ENCODE measurements at places on chromosomes 13 and 19.

- DNase-seq, result no peak
These were observed 3.6 kb upstream of the A1BG start for GRCh38 chr19:58356766-58357480.

DNA sequence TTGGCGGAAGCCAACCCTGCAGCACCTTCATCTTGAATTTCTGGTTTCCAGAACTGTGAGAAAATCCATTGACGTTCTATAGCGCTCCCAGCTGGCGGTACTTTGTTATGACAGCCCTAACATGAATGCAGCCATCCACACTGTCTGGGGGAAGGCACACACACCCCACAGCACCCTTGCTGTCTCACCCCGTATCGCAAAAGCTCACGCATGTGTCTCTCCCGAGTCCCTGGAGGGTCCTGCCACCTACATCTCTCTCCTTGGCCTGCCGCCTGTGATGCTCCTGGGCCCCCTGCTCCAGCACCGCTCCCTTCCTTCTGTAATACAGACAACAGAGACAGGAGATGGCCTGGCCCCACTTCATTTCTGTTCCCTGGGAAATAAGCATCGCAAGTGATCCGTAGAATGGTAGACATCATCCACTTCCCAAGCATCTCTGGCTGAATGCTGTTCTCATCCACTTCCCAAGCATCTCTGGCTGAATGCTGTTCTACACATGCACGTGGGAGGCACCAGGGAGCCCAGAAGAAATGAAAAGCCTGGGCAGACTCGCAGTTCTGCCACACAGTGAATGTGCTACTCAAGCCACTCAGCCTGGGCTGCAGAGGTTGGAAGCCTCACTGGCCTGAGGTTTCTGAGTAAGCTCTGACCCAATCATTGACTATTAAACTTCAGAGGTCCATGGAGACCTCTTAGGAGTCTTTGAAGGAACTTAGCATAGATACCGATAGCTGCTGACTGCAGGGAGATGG, 29.6 kb downstream of the EPN1 start:
- DNase-seq, result no peak

GRCh38 chr13:99965329-99966000, 6.1 kb downstream of the ZIC5 start:
- DNase-seq, result no peak

- DNase-seq, result no peak
These were observed 46.3 kb downstream of the ZNF724 start for GRCh38 chr19:23203841-23204344.

- DNase-seq, result peak; percentile 38
These were observed 1.0 kb downstream of the ZNF253 start for GRCh38 chr19:19866611-19867248.

GRCh38 chr13:51635137-51635878, 51.0 kb downstream of the WDFY2 start:
- DNase-seq, result no peak

- DNase-seq, result no peak
These were observed 15.5 kb downstream of the ZSWIM9 start for GRCh38 chr19:48186015-48186414.

GRCh38 chr13:62067821-62068220, 652.2 kb upstream of the PCDH20 start:
- DNase-seq, result no peak
